ENCODE measurements at places on chromosomes 1 and 21. TPM values are rescaled to one million over a fixed set of nuclear protein-coding genes. Genes with fewer than 3 reads are reported as not detected.

GRCh38 chr1:20697563-20697962, 20.2 kb downstream of the KIF17 start:
- DNase-seq: no peak

- DNase-seq: no peak
Measured at GRCh38 chr1:110280804-110281203, 58.4 kb upstream of the RBM15 start.

DNA sequence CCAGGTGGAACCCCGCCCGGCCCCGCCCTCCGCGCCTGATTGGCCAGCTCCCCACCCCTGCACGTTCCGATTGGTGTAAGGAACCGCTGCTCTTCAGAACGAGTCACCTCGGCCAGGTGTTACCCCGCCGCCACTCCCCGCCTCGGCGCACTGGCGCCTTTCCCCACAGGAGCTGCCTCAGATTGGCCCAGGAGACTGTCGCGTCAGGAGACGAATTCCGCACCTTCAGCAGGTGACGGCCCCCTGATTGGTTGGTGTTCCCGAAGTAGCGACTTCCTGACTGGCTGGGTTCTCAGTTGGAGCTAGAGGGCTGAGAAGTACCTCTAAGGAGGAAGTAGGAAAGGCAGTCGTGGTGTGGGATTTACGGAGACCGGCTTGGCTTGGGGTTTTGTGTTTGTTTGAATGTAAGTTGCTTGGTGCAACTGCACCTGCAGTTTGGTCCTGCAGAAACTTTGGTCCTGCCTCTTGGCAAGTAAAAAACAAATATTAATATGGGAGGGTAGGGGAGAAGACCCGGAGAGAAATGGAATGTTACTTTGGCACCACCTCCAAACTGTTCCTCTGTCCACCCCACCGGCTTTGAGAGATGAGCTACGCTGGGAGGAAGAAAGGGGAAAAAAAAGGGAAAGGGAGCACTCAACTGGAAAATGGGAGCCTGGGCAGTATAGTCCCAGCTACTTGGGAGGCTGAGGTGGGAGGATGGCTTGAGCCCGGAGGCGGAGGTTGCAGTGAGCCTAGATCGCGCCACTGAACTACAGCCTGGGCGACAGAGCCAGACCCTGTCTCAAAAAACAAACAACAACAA, 415 bp upstream of the F11R start:
- DNase-seq: peak; percentile 95

Gene CDCA8
- 1.2 TPM for total RNA-seq
